Natural killer cell treated with Interleukin-12 subunit alpha and Interleukin-12 subunit beta and Interleukin-15 and Interleukin-18, amount 100 ng/mL, for 72 hours (primary cell): ENCODE measurements at places on chromosomes 3 and 15. TPM values are rescaled to one million over a fixed set of nuclear protein-coding genes. Genes with fewer than 3 reads are reported as not detected.

The BDH1 gene
- 62.4 TPM for total RNA-seq

The LDHAL6B gene
- not detected for total RNA-seq

The CMSS1 gene
- total RNA-seq, result 67.8 TPM

The FSTL1 gene
- 1.4 TPM for total RNA-seq

The MEX3B gene
- 0.83 TPM for total RNA-seq

The SLC6A11 gene
- not detected for total RNA-seq

DNA sequence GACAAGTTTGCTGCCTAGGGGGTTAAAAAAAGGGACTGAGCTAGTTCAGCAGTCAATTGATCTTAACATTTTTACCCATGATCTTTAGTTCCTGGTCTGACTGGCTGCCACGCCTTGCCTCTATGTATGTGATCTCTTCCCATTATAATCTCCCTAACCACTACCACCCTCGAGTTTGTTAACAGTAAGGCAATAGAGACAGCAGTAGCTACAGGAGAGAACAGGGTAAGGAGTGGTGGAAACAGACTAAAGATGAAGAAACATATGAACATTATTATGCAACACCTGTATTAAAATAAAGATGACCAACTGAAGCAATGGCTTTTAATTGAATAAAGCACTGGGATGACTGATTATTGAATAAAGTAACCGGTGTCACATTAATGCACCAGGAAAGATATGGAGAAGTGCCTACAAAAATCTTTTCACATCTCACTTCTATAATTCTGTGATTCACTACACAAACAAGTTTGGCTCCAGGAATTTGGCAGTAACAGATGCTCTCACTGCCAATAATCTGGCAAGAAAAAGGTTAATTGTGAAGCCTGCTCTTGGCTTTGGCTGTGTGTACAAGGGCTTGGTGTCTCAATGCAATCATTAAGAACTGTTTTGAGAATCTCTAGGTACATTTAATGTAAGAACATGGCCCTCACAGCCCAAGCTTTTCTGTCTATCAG lies 95.7 kb downstream of the HHLA2 start:
- H3K4me1 ChIP-seq, result peaks cover 23% of the 10 kb centered on the region
- no peak for DNase-seq
- no peaks in the 10 kb centered on the region for H3K36me3 ChIP-seq
- H3K4me3 ChIP-seq, result no peak overlapping the region

DNA sequence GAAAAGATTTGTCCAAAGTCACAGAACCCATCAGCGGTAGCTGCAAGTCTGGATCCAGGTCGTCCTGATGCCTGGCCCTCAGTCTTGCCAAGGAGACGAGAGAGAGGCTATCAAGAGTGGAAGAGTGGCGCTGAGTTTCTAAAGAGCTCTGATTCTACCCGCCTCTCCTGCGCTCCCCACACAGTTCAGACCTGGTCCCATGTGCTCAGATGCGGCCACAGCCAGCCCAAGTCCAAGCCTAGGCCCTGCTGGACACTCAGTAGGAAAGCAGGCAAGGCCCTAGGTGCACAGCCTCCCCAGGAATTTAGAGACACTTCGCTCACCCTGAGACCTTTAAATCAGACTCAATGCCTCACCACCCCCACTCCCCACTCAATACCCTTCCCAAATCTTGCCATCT lies 32.4 kb downstream of the CCDC12 start:
- no peak overlapping the region for H3K4me3 ChIP-seq
- no peak for DNase-seq
- no peaks in the 10 kb centered on the region for H3K27me3 ChIP-seq
- peaks cover 86% of the 10 kb centered on the region for H3K4me1 ChIP-seq

DNA sequence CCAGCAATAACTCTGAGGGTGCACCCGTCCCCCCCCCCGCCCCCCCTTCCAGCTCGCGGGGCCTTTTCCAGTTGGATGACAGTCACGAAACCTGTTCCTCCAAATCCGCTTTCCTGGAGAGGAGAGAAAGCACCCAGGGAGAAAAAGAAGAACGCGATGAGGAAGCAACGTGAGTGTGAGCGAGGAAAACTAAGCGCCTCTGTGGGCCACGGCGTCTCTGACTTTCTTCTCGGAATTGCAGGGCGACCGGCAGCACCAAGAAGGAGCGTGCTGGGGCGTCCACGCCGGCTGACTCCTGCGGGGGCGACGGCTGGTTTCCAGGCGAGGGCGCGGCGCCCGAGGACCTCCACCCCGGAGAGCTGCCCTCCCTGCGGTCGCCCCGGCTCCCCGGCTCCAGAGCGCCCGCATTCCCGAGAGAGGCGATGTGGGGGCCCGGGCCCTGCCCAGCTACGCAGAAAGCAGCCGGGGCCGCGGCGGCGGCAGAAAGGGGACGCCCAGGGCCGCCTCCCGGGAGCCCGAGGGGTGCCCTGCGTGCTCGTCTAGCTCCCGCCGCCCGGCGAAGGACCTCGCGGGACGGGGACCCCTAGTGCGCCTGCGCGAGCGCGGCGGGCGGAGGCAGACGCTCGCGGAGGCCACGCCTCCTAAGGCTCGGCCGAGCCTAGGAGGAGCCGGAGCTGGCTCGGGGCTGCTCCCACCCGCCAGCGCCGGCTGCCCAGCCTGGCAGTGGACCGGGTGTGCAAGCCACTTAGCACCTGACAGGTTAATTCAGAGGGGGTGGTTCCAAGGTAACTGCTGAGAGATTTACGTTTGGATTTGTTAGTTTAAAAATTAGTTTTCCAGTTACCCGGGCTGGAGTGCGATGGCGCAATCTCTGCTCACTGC lies 15.3 kb upstream of the ADIPOQ start:
- DNase-seq, result peak; percentile 91
- H3K27ac ChIP-seq, result peak overlapping the region; percentile 70
- H3K4me3 ChIP-seq, result peak overlapping the region; percentile 87
- H3K4me1 ChIP-seq, result peaks cover 25% of the 10 kb centered on the region
- H3K36me3 ChIP-seq, result no peaks in the 10 kb centered on the region
- peaks cover 45% of the 10 kb centered on the region for H3K27me3 ChIP-seq

DNA sequence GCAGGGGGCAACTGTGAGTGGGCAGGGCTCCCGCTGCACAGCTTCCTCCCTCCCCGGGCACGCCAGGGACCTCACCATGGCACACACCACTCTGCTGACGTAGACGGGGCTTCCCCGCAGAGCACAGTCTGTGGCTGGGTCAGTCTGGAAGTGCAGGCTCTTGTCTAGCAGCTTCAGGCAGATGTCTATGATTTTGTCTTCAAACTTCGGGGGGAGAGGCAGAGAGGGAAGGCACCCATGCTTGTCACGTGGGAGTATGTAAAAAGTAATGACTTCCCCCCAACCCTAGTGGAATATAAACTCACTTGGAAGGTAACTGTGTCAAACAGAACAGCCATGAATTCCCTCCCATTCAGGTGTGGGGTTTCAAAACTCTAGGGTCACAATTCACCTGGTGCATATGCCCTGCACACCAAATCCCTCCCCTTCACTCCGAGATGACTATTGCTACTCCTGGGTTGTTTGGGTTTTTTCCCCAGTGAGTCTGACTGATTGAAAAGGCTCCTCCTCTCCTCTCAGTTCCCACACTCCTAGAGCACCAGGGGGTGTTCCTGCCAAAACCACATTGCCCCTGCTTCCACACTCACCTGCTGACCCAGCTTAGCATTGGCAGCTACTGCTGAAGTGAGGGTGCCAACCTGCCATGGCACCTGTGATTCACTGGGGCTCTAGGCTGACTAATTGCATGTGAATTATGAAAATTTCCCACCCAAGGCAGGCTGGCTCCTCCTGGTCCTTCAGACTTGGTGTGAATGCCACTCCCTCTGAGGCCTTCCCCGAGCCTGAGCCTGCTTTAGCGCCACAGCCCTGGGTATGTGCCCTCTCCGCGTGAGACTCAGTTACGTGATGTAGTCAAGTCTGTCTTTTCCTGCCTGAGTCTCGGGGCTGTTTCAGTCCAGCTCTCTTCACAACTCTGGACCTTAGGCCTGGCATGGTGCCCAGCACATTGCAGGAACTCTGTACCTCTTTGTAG lies 13.0 kb downstream of the TGM5 start:
- H3K4me3 ChIP-seq, result peak overlapping the region; percentile 64
- H3K36me3 ChIP-seq, result no peaks in the 10 kb centered on the region
- H3K27ac ChIP-seq, result peak overlapping the region; percentile 92

DNA sequence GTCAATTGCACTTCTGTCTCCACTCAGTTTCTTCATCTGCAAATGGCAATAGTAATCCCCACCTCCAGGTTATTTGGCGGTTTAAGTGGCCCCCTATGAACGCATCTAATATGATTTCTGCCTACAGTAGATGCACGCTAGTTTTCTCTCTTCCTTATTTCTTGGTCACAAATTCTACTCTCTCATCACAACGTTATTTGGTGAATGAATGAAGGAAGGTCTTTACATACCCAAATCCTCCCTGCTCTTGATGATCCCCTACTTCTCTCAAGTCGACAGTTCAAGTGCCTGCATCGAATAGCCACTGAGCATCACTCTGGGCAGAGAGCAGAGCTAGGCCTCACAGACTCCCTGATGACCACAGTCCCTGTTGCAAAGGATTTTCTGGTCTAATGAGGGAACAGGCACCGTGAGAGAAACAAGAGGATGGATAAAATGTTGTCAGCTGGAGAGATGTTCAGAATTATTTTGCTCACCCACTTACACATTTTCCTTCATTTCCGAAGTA lies 181.2 kb upstream of the SMAD3 start:
- DNase-seq, result no peak
- H3K4me3 ChIP-seq, result no peak overlapping the region
- no peak overlapping the region for H3K27ac ChIP-seq
- H3K36me3 ChIP-seq, result no peaks in the 10 kb centered on the region

- no peak overlapping the region for H3K4me3 ChIP-seq
- peaks cover 26% of the 10 kb centered on the region for H3K27me3 ChIP-seq
- H3K4me1 ChIP-seq, result no peaks in the 10 kb centered on the region
Measured at GRCh38 chr15:81783586-81783985, 262.2 kb downstream of the MEX3B start.

DNA sequence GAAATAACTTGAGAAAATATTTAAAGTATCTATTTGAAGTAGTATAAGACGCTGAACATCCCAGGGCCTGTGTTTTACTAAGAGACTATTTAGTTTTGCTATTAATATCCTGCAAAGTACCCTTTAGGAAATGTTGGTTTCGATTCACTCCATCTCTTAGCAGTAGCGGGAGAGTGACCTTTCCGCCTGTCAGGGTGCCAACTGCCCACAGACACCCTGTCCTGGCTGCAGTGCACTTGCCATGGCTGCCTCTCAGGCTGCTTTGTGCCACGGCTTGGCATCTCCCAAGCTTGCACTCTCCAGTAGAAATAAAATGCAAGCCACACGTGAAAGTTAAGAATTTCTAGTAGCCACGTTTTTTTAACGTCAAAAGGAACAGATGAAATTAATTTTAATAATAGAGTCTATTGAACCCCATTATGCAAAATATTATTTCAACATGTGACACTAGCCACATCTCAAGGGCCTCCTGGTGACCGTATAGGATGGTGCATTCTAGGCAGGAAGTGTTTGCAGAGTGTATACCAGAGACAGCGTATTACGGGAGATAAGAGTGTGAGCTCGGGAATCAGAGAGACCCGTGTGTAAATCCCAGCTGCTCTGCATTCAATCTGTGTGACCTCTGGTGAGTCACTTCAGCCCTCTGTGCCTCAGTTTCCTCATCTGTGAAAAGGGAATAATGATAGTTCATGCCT lies 19.8 kb downstream of the ADAMTS9 start:
- H3K4me1 ChIP-seq, result no peaks in the 10 kb centered on the region
- no peak overlapping the region for H3K4me3 ChIP-seq
- H3K27ac ChIP-seq, result no peak overlapping the region
- no peaks in the 10 kb centered on the region for H3K36me3 ChIP-seq
- H3K27me3 ChIP-seq, result no peaks in the 10 kb centered on the region

- H3K27me3 ChIP-seq, result peaks cover 22% of the 10 kb centered on the region
- DNase-seq, result no peak
- H3K4me3 ChIP-seq, result no peak overlapping the region
- no peaks in the 10 kb centered on the region for H3K4me1 ChIP-seq
- no peak overlapping the region for H3K27ac ChIP-seq
Measured at GRCh38 chr15:81807806-81808205, 238.0 kb downstream of the MEX3B start.
